ENCODE measurements at places on chromosomes 3 and 15.
A peak's percentile ranks its signal among the peaks of the same experiment; 100 is the strongest.

- DNase-seq, result no peak
Measured at GRCh38 chr3:120793601-120794000, 51.1 kb downstream of the GTF2E1 start.

DNA sequence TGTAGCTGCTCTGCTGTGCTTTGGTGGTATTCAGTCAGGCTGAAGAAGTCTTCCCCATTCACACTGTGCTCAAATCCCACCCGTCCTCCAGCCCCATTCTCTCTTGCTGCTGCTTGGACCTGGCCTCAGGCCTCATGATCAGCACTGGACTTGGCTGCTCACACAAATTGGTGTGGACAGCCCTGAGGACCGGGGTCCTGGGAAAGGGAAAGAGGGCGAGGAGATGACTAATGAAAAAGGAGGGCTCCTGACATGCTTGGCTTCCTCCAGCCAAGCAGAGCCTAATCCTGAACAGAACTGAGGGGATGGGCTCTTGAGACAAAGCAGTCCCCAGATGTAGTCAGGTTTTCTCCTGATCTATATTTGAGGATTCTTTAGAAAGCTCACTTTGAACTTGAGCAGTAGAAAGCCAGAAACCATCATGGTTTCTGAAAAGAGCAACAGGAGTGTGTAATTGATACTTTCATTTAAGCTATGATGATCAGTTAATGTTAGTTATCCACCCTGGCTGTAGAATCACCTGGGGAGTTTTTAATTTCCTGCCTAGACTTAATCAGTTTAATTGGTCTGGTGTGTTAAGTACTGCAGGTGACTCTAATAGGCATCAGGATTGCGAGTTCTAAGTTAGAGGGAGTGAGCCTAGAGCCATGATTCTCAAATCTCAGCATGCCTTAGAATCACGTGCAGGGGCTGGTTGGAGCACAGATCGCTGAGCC is 79.4 kb upstream of the THBS1 start:
- no peak for DNase-seq

DNA sequence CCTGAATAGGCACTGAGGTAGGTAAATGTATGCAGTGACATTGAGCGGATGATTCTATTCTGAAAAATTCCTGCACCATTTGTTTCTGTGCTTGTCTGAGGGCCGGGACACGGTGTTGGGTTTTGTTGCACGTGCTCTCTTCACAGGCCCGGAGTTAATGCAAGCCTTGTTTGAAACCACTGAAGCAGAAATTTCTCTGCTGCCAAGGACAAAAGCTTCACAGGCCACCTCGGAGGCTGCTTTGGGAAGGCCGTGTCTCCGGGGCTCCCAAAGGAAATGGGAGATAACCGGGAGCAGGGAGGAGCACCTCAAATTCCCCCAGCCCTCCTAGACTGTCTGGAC is 179.4 kb downstream of the OPA1 start:
- no peak for DNase-seq

DNA sequence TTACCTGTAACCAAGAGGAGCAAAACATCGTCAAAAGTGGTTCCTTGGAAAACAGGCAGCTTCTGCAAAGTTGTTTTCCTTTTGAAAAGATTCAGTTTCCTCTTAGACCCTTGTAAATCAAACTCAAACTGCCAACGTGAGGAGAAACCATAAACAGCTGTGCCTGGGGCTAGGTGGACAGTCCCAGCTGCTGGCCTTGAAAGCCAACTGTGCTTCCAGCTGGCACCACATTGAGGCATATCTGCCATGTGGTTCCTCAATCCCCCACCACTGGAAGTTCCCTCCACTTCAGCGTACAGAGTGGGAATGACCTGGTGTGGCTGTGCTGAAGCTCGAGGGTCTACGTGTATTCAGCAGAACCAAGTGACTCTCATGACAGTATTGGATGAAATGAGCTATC is 40.9 kb downstream of the HRH1 start:
- no peak for DNase-seq

GRCh38 chr3:124688581-124689454 is 41.4 kb upstream of the UMPS start:
- peak; percentile 73 for DNase-seq

GRCh38 chr3:89098964-89099585 is 8.3 kb upstream of the EPHA3 start:
- DNase-seq, result no peak

- no peak for DNase-seq
Measured at GRCh38 chr3:105984837-105985236, 116.0 kb upstream of the CBLB start.

GRCh38 chr3:152198665-152199064 is 70.1 kb upstream of the MBNL1 start:
- no peak for DNase-seq

GRCh38 chr3:12560505-12561190 is 3.8 kb downstream of the MKRN2 start:
- DNase-seq, result no peak

- no peak for DNase-seq
Measured at GRCh38 chr15:87752250-87752951, 504.1 kb downstream of the NTRK3 start.

GRCh38 chr3:21505711-21506460 is 245.1 kb downstream of the ZNF385D start:
- DNase-seq, result no peak

- no peak for DNase-seq
Measured at GRCh38 chr3:33704891-33705290, 13.2 kb downstream of the CLASP2 start.

- DNase-seq, result no peak
Measured at GRCh38 chr3:33047842-33048834, 48.8 kb downstream of the GLB1 start.

- DNase-seq, result no peak
Measured at GRCh38 chr3:172106989-172107388, 67.6 kb downstream of the FNDC3B start.

- no peak for DNase-seq
Measured at GRCh38 chr15:56752986-56753385, 19.7 kb upstream of the ZNF280D start.

DNA sequence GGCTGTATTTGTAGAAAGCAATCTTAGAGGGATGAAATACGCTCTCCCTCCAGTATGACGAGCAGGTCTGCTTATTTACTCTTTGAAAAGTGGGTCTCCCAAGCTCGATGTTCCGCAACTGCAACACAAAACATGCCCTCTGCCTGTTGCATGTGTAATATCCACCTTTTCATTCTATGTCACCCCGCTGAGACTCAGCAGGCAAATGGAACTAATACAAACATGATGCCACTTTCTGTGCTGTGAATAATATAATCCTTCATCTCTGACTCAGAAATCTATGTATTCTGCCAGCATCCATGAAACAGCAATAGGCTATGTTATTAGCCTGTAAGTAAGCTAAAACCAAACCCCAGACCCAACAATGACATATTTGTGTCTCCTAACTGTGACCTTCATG is 200.8 kb upstream of the TMCO5A start:
- no peak for DNase-seq

GRCh38 chr3:159913712-159914414 is 74.8 kb upstream of the IL12A start:
- DNase-seq, result no peak

DNA sequence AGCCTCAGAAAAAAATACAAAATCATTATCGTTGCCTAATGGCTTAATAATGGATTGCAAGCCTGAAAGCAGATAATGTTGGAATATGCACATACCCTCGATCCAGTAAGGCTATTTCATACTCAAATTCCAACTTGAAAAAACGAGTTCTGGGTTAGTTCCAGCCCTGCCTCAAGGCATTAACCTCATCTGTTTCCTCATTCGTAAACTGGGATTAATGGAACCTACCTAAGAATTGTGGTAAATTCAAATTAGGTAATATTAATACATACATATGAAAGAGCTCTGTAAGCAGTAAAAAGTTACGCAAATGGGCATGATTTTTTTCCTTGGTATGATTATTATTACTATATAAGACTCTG is 107.5 kb downstream of the SRGAP3 start:
- DNase-seq, result no peak

DNA sequence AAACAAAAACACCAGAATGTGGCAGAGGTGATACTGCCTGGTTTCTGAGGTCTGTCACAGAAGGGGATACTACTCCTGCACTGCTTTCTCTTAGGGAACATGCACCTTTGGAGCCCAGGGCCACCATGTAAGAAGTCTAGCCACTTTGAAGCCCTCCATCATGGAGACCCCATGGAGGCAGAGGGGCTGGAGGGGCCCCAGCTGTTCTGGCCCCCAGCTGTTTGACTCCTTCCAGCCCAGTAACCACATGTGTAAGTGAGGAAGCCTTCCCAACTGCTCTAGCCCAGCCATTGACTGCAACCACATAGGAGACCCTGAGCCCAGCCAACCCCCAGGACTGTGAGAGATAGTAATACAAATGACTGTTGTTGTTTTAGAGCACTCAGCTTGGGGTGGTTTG is 9.0 kb upstream of the IGDCC4 start:
- DNase-seq, result no peak

DNA sequence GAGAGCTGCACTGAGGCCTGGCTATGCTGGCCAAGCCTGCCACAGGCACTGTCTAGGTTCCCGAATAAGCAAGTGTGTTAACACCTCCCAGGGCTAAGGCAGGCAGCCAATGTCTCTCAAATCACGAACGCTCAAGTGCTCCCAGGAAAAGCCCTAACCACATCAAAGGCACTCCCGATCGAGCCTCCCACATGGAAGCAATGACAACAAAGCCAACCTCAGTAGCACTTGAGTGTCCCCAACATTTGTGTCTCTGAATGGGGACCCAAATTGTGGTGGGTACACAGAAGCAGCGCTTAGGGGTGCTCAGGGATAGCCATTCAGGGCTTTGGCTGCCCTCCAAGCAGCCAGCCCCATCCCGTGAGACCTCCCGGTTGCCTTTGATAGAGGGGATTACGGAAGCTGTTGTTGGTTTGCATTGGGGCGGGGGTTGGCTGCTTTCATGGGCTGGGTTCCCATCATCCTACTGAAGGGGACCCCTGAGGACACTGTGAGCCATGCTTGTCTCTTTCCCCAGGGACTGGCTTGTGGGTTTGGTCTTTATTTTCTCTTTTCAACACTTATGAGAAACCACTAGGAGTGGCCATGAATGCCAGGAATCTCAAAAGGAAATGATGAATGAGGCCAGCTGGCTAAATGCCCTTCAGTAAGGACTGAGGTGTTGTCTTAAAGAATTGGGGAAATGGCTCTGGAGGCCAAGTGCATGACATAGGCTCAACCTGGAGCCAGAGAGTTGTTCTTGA is 234.1 kb upstream of the FEZF2 start:
- DNase-seq, result no peak

GRCh38 chr3:139127101-139127500 is 82.4 kb upstream of the PRR23C start:
- no peak for DNase-seq

DNA sequence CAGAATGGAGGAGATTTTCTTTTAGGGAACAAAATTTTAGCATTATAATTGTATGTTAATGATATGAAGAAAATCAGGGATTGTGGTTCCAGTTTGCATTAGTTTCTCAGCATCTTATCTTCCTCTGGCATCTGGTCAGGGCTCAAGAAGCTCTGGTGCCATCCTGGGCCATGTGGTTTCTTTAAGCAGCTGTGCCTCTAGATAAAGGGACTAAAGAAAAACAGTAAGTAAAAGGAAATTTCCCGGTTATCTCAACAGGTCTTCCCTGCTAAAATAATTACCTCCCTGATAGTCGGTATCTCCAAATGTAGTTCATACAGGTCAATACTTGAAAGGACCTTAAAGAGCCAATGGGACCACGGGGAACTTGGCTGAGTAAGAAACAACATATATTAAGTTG is 375.1 kb upstream of the RBMS3 start:
- no peak for DNase-seq

DNA sequence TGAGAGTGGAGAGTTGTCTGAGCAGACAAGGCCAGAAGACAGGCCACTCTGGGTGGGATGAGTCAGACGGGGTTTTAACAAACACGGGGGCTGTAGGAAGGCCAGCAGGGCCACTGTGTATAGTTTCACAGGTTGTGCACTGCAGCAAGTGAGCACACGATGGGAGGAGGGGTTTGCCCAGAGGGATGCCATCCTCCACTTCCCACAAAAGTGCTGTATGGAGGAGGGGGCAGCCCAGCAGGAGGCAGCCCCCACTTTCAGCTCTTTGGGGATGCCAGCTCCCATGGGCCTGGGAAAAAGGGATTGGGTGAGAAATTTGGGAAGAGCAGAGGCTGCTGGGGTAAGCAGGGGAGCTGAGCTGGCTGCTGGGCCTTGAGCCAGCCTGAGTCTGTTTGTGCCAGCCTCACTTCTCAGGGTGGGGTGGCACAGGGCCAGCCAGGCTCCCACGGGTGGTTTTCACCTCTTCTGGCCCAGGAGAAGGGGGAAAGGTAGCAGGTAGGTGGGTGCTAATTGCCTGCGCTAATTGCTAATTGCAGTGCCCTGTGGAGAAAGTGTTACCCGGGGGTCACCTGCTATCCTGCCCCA is 6.7 kb downstream of the ZBTB47 start:
- DNase-seq, result no peak

DNA sequence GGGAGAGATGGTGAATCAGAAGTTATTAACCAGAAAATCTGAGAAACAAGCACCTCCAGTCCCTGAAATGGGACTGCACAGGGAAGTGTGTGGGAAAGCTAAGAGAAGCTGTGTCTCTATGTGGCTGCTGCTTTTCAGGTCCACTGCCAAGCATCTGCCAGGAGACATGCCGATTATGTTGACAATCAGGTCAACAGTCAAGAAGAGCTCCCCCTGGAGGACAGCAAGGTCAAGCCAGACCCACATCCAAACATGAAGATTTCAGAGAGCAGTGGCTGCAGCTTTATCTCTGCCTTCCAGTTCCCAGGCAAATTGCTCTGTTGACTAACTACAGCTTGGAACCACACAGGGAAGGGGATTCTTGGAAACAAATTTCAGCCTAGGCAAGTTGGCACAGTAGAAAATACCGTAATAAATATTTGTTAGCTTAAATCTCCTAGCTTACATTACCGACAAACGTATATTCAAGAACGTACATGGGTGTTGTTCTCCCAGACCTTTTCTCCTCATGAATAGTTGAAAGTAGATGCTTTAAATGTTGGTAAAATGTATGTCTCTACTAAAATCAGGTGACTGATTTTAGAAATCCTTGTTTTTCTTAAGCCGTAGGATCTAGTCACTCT is 394.5 kb upstream of the RARB start:
- no peak for DNase-seq

GRCh38 chr3:153903430-153903829 is 217.8 kb upstream of the ARHGEF26 start:
- DNase-seq, result no peak

GRCh38 chr3:46933261-46933660 is 43.3 kb downstream of the CCDC12 start:
- DNase-seq, result no peak

- no peak for DNase-seq
Measured at GRCh38 chr3:66572938-66573710, 72.3 kb upstream of the LRIG1 start.

DNA sequence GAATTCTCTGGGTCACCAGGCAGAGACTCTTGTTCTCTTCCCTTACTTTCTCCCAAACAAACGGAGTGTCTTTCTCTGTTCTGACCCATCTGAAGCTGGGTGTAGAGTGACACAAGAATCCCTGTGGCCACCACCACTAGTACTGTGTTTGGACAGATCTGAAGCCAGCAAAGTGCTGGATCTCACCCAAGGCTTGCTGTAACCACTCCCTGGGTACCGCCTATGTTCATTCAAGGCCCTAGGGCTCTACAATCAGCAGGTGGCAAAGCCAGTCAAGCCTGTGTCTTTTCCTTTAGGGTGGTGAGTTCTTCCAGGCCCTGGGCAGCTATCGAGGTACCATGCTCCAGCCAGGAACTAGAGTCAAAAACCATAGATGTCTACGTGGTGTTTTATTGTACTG is 149.2 kb upstream of the CTNNB1 start:
- DNase-seq, result no peak

- DNase-seq, result no peak
Measured at GRCh38 chr3:105040026-105040622, 326.6 kb upstream of the ALCAM start.

GRCh38 chr3:157099326-157100095 is 60.4 kb downstream of the CCNL1 start:
- no peak for DNase-seq

All from left forelimb (tissue), 1 donor.